Keratinocyte (primary cell): ENCODE measurements at places on chromosomes 3 and 15. TPM values are rescaled to one million over a fixed set of nuclear protein-coding genes. Genes with fewer than 3 reads are reported as not detected.

SST gene
- polyA plus RNA-seq: not detected in 3 replicates

DAZL gene
- not detected in 3 replicates for polyA plus RNA-seq

NPHP3 gene
- 15.0 to 22.4 TPM (median 17.3 TPM) in 3 replicates for polyA plus RNA-seq

COL8A1 gene
- polyA plus RNA-seq: 98.8 to 180 TPM (median 102 TPM) in 3 replicates

CCDC191 gene
- polyA plus RNA-seq: 1.5 to 3.6 TPM (median 3.6 TPM) in 3 replicates

RAB7A gene
- polyA plus RNA-seq: 358 to 416 TPM (median 364 TPM) in 3 replicates

ATP13A5 gene
- polyA plus RNA-seq: not detected in 3 replicates

LDHAL6B gene
- polyA plus RNA-seq: not detected in 3 replicates

DNA sequence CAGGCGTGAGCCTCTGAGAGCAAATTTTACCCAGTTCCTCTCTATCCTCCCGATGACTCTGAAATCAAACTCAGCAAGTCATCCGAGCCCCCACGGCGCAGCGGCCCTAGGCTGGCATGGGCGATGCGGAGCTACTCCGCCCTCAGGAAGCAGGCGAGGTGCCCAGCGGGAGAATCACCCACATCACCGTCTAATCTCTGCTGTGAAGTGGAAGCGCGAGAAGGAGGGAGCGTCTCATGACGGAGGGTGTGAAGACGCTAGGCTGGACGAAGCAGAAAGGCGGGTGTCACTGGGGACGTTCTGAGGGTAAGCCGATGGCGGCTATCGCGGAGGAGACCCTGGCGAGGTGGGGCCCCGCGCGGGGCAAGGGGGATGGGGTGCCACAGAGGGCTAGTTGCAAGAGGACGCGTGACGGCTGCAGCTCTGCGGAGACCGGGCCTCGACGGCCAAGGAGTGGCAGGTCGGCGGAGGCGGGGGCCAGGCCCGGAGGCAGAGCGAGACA lies 9.1 kb upstream of the GNAI2 start:
- H3K27me3 ChIP-seq: peaks cover 4% of the 10 kb centered on the region
- H3K4me3 ChIP-seq: peak overlapping the region; percentile 37
- H3K36me3 ChIP-seq: no peaks in the 10 kb centered on the region

DNA sequence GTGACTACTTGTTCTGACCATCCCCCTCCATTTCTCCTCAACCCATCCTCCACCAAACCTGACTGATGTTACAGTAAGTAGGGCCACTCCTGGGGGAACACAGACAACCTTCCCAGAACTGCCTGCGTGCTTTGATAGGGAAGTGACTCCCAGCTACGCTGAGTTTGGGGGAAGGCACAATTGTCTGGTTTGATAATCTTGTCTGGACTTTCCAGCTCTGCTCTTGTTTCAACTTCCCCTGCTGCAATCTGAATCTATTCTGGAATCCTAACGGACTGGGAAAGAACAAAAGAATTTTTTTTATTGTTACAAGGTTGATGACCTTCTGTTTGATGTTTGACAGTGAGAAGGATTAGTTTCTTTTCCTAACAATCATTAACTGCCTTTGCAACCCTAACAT lies 895.6 kb downstream of the ROBO1 start:
- peaks cover 10% of the 10 kb centered on the region for H3K4me1 ChIP-seq
- H3K27me3 ChIP-seq: no peaks in the 10 kb centered on the region
- no peaks in the 10 kb centered on the region for H3K36me3 ChIP-seq
- no peak overlapping the region for H3K4me3 ChIP-seq
- H3K27ac ChIP-seq: no peak overlapping the region
- no peak for DNase-seq

DNA sequence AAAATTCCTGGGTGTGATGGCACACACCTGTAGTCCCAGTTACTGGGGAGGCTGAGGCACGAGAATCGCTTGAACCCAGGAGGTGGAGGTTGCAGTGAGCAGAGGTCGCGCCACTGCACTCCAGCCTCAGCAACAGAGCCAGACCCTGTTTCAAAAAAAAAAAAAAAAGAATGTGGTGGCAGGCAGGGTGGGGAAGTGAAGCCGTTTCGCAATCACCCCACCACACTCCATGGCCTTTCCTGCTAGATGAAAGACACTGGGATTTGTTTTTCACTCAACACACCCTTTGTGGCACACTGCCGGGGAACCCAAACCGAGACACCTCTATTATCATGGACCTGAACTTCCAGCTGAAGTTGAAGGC lies 172.4 kb upstream of the IQSEC1 start:
- H3K4me1 ChIP-seq: peaks cover 19% of the 10 kb centered on the region
- H3K27ac ChIP-seq: peak overlapping the region; percentile 42

DNA sequence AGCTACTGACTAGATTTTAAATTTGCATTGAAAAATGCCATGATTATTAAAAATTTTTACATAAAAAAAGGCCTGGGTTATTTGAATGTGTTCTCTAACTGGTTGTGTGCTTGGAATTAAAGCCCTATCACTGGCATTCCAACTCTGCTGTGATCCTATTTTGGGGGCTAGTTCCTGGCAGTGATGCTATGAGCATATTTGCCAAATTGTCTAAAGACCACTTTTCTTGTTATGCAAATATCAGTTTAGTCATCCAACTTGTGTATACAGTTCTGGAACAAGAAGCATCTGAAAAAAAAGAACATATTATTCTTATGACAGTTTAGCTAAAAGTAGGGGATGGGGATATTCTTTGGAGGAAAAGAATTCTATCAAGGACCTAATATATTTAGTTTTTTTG lies 243.4 kb upstream of the ZNF717 start:
- no peaks in the 10 kb centered on the region for H3K4me1 ChIP-seq
- no peak for DNase-seq

DNA sequence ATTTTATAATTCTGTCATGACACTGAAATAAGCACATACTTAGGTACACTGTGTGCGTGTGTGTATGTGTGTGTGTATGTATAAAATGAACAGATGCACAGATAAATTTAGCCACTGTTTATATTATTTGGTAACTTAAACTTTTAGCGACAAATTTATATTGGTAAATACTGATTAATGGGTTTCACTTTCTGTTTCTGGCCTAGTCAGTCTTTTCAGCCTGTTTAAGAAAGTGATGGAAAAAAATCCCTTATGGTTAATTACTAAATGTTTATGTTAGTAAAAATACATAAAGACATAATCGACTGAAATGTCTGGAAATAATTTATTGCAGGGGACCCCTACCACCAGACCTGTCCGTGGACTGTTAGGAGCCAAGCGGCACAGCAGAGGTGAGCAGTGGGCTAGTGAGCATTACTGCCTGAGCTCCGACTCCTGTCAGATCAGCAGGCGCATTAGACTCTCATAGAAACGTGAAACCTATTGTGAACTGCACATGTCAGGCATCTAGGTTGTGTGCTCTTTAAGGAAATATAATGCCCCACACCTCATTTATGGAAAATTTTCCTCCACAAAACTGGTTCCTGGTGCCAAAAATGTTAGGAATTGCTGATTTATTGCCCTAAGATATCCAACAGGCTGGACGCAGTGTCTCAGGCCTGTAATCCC lies 717.4 kb downstream of the SI start:
- no peaks in the 10 kb centered on the region for H3K36me3 ChIP-seq
- H3K4me3 ChIP-seq: no peak overlapping the region
- no peak for DNase-seq
- no peaks in the 10 kb centered on the region for H3K27me3 ChIP-seq
- H3K27ac ChIP-seq: no peak overlapping the region

DNA sequence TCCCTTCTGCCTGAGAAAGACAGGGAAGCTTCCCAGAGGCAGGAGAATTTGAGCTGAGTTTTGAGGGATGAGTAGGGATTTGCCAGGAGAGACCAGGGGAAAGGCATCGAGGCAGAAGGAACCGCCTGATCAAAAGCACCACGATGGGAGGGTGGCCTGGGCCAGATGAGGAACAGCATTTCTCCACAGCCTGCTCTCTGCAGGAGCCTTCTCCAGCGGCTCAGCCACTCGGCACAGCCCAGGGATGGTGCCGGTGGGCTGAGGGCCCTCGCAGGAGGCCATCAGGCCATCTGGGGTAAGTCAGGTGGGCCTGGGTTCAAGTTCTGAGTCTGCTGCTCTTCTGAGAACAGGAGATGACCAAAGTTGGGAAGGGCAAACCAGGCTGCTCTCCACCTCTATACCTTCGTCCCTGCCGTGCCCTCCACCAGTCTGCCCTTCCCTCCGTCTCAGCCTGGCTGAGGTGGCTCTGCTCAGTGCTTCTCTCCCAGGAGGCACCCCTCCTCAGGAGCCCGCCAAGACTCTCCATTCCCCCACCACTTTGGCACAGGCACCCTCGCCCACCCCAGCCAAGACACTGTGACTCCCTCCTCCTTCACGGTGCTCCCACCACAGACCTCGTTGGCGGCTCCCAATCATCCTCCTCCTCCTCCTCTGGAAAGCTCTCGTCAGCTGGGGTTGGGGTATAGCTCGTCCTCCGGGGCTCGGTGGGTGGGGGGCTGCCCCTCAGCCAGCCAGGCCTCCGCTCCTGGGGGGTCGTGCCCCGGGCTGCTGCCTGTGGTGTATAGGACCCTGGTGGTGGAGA lies 34.9 kb downstream of the GRIP2 start:
- H3K27ac ChIP-seq: no peak overlapping the region
- no peaks in the 10 kb centered on the region for H3K36me3 ChIP-seq
- peaks cover 10% of the 10 kb centered on the region for H3K27me3 ChIP-seq
- DNase-seq: no peak

DNA sequence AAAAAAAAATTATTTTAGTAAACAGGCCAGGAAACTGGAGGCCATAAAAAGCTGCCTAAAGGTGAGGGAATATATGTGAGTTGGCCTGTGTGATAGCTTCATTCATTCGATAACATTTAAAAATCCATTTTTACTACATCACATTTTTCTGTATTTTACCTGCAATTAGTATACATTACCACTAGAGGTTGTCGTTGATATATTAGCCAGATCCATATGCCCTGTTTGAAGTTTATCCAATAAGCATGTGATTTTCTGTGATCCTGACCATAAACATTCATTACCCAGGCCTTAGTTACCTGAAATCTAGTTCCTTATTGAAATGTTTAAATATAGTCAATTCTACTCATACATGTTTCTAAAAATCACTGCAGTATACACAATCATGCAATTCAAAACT lies 71.4 kb downstream of the ARNT2 start:
- no peak overlapping the region for H3K4me3 ChIP-seq
- no peak for DNase-seq
- H3K27ac ChIP-seq: no peak overlapping the region
- no peaks in the 10 kb centered on the region for H3K36me3 ChIP-seq
- H3K4me1 ChIP-seq: peaks cover 9% of the 10 kb centered on the region

DNA sequence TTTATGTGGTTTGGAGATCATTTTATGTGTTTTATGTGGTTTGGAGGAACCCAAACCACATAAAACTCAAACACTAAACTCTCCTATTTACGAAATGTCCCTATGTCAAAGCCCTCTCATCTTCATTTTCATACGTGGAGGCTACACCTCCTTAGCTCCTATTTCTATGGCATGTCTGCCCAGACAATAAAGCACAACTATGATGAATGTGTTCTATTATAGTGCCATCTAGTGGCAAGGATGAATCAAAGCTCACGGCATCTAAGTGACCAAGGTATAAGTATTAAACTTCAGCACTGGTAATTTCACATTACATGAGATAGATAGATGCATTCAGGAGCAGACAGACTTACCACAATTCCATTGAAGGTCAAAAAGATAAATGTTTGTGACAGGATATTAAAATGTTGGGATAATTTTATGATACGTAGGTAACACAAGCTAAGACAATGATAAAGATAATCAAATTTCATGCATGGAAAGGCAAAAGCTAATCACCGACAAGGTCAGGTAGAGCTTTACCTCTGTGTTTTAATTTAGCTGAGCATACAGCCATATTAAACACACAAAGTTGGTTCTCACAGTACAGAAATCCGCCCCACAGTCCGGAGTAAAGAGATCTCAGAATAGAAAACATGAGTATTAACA lies 130.6 kb upstream of the FHIT start:
- no peak overlapping the region for H3K4me3 ChIP-seq
- H3K27ac ChIP-seq: no peak overlapping the region
- H3K4me1 ChIP-seq: no peaks in the 10 kb centered on the region

DNA sequence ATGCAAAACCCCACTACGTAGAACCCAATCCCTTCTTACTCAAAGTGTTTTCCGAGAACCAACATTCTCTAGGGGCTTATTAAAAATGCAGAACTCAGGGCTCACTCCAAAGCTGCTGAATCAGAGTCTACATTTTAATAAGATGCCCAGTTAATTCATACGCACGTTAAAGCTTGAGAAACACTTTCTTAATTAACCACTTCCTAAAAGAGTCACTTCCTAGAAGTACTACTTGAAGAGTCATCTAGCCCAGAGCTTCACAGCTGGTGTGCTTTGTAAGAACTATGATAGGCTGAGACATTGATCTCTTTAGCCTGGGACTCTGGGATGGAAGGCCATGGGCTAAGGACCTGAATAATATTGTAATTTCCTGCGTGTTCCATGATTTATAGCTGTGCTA lies 9.0 kb downstream of the COL6A5 start:
- no peaks in the 10 kb centered on the region for H3K27me3 ChIP-seq
- DNase-seq: no peak
- no peak overlapping the region for H3K27ac ChIP-seq
- H3K36me3 ChIP-seq: no peaks in the 10 kb centered on the region
- no peak overlapping the region for H3K4me3 ChIP-seq
- no peaks in the 10 kb centered on the region for H3K4me1 ChIP-seq
